Inflammatory macrophage treated with lipopolysaccharide for 1 hour (primary cell): ENCODE measurements at places on chromosomes 11 and 22.

- no peak for DNase-seq
These were observed 778 bp upstream of the PAK1 start for GRCh38 chr11:77474684-77475060.

- no peak for DNase-seq
These were observed 5.5 kb upstream of the MPPED1 start for GRCh38 chr22:43406186-43406790.

- DNase-seq, result no peak
These were observed 112.7 kb downstream of the ZBTB16 start for GRCh38 chr11:114172055-114172861.

GRCh38 chr11:68142028-68142412 lies 20.8 kb upstream of the CHKA start:
- DNase-seq, result peak; percentile 54
